Spinal cord (tissue), 10 donors: ENCODE measurements at places on chromosomes 16 and 17.
A peak's percentile ranks its signal among the peaks of the same experiment; 100 is the strongest.

- H3K27ac ChIP-seq: no peak overlapping the region
- H3K27me3 ChIP-seq: no peaks in the 10 kb centered on the region
- no peaks in the 10 kb centered on the region for H3K36me3 ChIP-seq
- H3K4me3 ChIP-seq: no peak overlapping the region
These were observed 118.9 kb downstream of the PARN start for GRCh38 chr16:14510939-14511799.

GRCh38 chr17:83068641-83069570 lies 10.5 kb upstream of the METRNL start:
- H3K4me3 ChIP-seq: no peak overlapping the region
- DNase-seq: no peak
- H3K36me3 ChIP-seq: no peaks in the 10 kb centered on the region
- H3K27me3 ChIP-seq: no peaks in the 10 kb centered on the region
- peaks cover 25% of the 10 kb centered on the region for H3K4me1 ChIP-seq
- no peak overlapping the region for H3K27ac ChIP-seq

GRCh38 chr16:54602666-54603065 lies 316.1 kb upstream of the IRX3 start:
- DNase-seq: peak; percentile 13
- no peaks in the 10 kb centered on the region for H3K36me3 ChIP-seq
- H3K27ac ChIP-seq: no peak overlapping the region
- H3K4me1 ChIP-seq: no peaks in the 10 kb centered on the region

DNA sequence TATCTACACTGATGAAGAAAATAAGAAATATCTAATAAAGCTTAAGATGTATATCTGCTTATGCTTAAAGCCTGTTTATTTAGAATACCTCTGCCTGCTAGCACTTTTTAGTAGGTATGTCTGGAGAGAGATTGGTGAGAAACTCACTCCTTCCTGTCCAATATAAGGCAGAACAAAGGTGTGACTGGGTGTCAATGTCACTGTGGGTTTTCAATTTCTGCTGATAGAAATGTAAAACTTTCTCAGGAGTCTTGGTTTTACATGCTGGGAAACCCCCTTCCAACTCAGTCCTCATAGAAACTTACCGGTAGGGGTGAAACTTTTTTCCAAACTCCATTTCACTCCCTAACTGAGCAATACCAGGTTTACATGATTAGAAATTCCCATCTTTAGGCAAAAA lies 17.8 kb upstream of the MPHOSPH6 start:
- H3K4me3 ChIP-seq: no peak overlapping the region
- DNase-seq: no peak
- H3K27ac ChIP-seq: no peak overlapping the region
- H3K36me3 ChIP-seq: no peaks in the 10 kb centered on the region
- no peaks in the 10 kb centered on the region for H3K27me3 ChIP-seq
- H3K4me1 ChIP-seq: no peaks in the 10 kb centered on the region

GRCh38 chr16:81511371-81511770 lies 66.8 kb downstream of the CMIP start:
- no peak for DNase-seq
- H3K4me3 ChIP-seq: no peak overlapping the region
- no peaks in the 10 kb centered on the region for H3K27me3 ChIP-seq
- H3K27ac ChIP-seq: no peak overlapping the region
- peaks cover 45% of the 10 kb centered on the region for H3K4me1 ChIP-seq

DNA sequence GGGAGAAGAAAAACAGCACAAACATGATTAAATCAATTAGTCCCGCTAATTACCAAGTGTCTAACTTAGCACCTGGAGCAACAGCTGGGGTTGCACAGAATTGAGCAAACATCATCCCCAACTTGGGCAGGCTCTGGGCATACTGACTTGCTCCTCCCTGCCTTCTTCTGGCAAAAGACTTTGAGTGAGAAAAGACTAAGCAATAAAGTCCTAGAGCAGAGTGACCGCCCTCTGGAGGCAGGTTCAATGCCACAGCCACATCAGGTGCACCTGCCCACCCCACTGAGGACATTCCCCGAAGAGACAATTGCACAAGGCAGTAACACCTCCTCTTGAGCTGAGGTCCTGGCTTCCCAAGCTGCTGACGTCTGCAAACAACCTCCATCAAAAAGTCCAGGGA lies 358.3 kb downstream of the SOX9 start:
- H3K36me3 ChIP-seq: no peaks in the 10 kb centered on the region
- H3K4me3 ChIP-seq: no peak overlapping the region
- no peak overlapping the region for H3K27ac ChIP-seq

GRCh38 chr16:72996291-72997062 lies 51.5 kb downstream of the ZFHX3 start:
- peaks cover 5% of the 10 kb centered on the region for H3K27me3 ChIP-seq
- no peak for DNase-seq
- H3K4me3 ChIP-seq: no peak overlapping the region
- H3K27ac ChIP-seq: no peak overlapping the region

DNA sequence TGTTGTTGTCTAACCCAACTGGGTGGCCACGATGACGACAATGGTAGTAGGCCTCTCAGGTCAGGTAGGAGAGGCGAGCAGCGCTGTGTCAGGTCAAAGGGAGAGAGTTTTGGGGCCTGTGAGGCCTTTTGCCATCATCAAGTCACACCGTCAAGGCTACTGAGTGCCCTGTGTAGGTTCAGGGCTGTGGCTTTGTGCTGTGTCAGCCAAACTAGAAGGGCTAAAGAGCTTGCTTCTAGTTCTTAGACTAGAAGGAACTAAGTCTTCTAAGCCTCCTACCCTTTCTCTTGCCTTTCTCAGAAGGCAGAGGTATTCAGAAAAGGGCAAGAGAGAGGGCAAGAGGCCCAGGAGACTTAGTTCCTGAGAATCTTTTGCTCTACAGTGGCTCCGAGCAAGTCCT lies 25.0 kb upstream of the EFCAB13 start:
- no peak overlapping the region for H3K27ac ChIP-seq
- H3K36me3 ChIP-seq: no peaks in the 10 kb centered on the region
- H3K27me3 ChIP-seq: no peaks in the 10 kb centered on the region
- DNase-seq: no peak
- H3K4me1 ChIP-seq: peaks cover 24% of the 10 kb centered on the region

- no peak overlapping the region for H3K4me3 ChIP-seq
- no peak overlapping the region for H3K27ac ChIP-seq
- H3K4me1 ChIP-seq: peaks cover 5% of the 10 kb centered on the region
- no peaks in the 10 kb centered on the region for H3K36me3 ChIP-seq
- H3K27me3 ChIP-seq: no peaks in the 10 kb centered on the region
These were observed 44.9 kb upstream of the TANGO6 start for GRCh38 chr16:68798398-68798797.

GRCh38 chr16:14365200-14365851 lies 264.7 kb downstream of the PARN start:
- no peak overlapping the region for H3K27ac ChIP-seq
- no peak for DNase-seq
- H3K4me1 ChIP-seq: no peaks in the 10 kb centered on the region
- no peak overlapping the region for H3K4me3 ChIP-seq

DNA sequence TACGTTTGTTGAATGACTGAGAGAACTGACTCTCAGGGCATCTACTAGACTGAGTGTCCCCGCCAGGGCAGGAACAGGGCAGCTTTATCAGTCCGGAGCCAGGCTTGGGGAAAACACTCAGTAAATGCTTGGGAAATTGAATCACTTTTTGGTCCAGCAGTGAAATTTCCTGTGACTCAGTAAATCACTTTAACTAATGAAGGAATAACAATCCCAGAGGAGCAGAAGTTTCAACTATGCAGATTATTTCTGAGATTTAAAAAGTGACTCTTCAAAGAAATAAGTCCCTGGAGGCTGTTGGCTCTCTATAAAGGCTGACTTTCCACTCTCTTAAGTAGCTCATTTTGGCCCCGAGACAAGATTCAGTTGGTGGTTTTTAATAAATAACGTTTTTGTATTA lies 101.8 kb downstream of the FOXL1 start:
- no peak for DNase-seq
- no peaks in the 10 kb centered on the region for H3K36me3 ChIP-seq
- no peak overlapping the region for H3K27ac ChIP-seq
- H3K27me3 ChIP-seq: no peaks in the 10 kb centered on the region
- H3K4me1 ChIP-seq: peaks cover 3% of the 10 kb centered on the region

DNA sequence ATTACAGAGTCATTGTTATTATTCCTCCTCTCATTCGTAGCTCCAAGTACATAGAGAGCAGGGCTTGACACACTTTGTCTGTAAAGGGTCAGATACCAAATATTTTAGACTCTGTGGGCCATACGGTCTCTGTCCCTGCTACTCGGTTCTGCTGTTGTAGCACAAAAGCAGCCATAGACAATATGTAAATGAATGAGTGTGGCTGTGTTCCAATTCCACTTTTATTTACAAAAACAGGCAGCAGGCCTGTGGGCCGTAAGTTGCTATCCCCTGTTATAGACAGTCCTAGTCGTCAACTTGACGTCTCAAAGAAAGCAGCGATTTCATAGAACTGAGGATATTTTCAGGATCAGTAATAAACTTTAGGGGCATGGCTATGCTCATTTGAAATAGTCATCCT lies 161.6 kb downstream of the MSI2 start:
- H3K27me3 ChIP-seq: no peaks in the 10 kb centered on the region
- no peak overlapping the region for H3K27ac ChIP-seq
- H3K36me3 ChIP-seq: peaks cover 8% of the 10 kb centered on the region
- peaks cover 47% of the 10 kb centered on the region for H3K4me1 ChIP-seq
- no peak overlapping the region for H3K4me3 ChIP-seq

- H3K27ac ChIP-seq: no peak overlapping the region
- DNase-seq: no peak
- H3K27me3 ChIP-seq: no peaks in the 10 kb centered on the region
- peak overlapping the region; percentile 83 for H3K4me3 ChIP-seq
These were observed 829 bp downstream of the DHRS7B start for GRCh38 chr17:21127509-21128077.

GRCh38 chr16:85003076-85003475 lies 8.3 kb downstream of the ZDHHC7 start:
- H3K27me3 ChIP-seq: no peaks in the 10 kb centered on the region
- H3K4me3 ChIP-seq: no peak overlapping the region
- H3K36me3 ChIP-seq: peaks cover 13% of the 10 kb centered on the region
- no peak overlapping the region for H3K27ac ChIP-seq
- no peak for DNase-seq
- peaks cover 25% of the 10 kb centered on the region for H3K4me1 ChIP-seq

- H3K27ac ChIP-seq: no peak overlapping the region
- no peaks in the 10 kb centered on the region for H3K27me3 ChIP-seq
- no peak overlapping the region for H3K4me3 ChIP-seq
- no peak for DNase-seq
These were observed 21.2 kb downstream of the CARHSP1 start for GRCh38 chr16:8847623-8848022.

- H3K4me3 ChIP-seq: no peak overlapping the region
- H3K4me1 ChIP-seq: no peaks in the 10 kb centered on the region
- DNase-seq: no peak
- H3K36me3 ChIP-seq: no peaks in the 10 kb centered on the region
- no peak overlapping the region for H3K27ac ChIP-seq
These were observed 8.4 kb upstream of the ARHGAP17 start for GRCh38 chr16:25023556-25023955.

- peaks cover 5% of the 10 kb centered on the region for H3K27me3 ChIP-seq
- no peaks in the 10 kb centered on the region for H3K36me3 ChIP-seq
- peaks cover 54% of the 10 kb centered on the region for H3K4me1 ChIP-seq
These were observed 10.1 kb upstream of the STAC2 start for GRCh38 chr17:39235555-39236449.

DNA sequence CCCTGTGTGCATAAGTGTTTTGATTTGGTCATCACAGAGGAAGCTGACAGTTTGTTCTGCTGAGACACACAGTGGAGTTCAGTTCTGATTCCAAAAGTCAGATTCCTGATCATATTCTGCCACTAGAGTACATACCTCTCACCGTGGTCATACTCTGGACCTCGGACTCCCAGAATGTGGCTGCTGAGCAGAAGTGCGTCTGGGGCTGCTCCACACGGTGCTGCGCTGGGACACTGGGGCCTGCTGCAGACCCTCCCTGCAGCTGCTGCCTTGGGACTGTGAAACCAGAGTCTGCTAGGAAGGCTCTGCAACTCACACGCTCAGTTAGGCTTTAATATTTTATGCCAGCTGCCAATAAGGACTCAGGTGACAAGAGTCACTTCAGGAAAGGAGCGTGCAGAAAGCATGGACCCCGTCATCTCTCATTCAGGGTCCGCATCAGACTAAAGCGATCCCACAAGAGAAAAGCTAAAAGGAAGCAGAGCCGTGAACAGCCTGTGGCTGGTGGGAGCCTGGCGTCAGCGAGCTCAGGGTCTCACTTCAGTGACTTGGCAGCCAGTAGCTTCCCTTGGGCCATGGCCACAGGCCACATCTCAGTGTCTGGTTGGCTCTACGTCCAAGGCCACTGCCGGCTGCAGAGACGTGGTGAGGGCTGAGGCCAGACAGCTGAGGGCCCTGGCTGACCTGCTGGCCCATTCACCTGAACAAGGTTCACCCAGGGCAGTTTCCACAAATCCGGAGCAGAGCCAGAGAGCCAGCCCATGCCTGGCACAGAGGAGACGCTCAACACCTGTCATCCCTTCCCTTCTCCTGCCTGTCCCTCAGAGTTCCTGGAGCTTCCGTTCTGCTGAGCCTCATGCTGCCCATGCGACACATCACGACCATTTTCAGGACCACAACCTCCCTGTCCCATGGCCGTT lies 24.7 kb upstream of the KIFC3 start:
- H3K27ac ChIP-seq: no peak overlapping the region
- peaks cover 13% of the 10 kb centered on the region for H3K4me1 ChIP-seq
- no peaks in the 10 kb centered on the region for H3K27me3 ChIP-seq
- no peak for DNase-seq

DNA sequence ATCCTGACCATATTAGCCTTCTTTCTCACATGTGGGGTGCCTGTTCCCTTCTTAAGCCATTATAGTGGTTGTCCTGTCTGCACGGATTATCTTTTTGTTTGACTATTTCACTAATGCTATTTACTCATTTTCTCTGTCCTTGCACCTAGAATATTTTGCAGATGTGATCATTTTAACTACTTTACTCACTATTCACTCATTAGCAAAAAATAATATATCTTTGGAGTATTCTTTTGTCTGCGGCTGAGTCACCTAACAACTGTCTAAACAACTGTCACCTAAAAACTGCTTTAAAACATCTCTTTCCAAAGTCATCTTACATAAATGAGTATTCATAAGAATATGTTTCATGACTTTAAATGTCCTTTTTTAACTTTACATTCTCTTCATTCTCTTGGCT lies 87.4 kb downstream of the KCNJ2 start:
- no peak for DNase-seq
- H3K4me3 ChIP-seq: no peak overlapping the region
- H3K27me3 ChIP-seq: no peaks in the 10 kb centered on the region
- H3K27ac ChIP-seq: no peak overlapping the region
- H3K36me3 ChIP-seq: no peaks in the 10 kb centered on the region
